Cardiac fibroblast (primary cell): ENCODE measurements at places on chromosomes 3 and 15.

- no peak for DNase-seq
Measured at GRCh38 chr3:194084284-194084683, 51.7 kb upstream of the HES1 start.

DNA sequence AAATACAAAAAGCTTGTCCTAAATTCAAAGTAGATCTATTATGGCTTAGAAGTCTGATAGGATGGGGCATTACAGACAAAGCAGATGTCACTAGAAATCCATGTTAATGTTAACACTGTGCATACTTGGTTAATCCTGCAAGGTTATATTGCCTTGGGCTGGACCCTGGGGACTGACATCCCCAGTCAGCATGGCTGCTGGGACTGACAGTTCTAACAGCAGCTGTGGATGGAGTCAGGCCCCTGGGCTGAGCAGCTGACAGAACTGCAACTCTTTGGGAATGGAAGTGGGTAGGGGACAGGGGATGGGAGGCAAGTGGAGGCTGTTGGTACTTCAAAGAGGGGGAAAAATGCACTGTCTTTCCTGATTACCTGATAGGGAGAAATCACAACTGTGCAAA is 7.5 kb downstream of the P2RY1 start:
- no peak for DNase-seq

DNA sequence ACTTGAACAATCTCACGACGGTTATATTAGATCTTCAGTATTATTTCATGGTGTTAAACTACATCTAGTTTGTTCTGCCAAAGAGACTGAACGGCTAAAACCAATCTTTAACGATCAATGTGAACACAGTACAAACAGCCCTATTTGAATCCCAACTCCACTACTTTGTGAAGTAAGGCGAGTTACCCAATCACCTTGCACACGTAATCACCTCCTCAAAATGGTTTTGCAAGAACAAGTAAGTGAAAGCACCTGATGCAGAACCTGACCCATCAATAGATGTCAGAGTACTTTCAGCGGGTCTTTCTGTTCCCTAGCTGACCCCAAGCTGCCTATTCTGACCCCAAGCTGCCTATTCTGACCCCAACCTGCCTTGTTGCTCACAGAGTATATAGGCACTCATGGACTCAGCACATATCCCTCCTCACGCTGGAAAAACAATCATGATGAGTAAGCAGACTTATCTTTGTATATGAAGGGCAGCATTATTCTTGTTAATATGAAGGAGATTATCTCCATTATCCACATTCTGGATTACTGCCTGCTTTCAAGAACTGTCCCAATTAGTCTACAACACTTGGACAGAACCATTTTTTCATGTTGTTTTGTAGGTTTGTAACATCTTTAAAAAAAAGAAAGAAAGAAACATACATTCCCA is 3.7 kb downstream of the KPNA1 start:
- DNase-seq, result peak; percentile 18

DNA sequence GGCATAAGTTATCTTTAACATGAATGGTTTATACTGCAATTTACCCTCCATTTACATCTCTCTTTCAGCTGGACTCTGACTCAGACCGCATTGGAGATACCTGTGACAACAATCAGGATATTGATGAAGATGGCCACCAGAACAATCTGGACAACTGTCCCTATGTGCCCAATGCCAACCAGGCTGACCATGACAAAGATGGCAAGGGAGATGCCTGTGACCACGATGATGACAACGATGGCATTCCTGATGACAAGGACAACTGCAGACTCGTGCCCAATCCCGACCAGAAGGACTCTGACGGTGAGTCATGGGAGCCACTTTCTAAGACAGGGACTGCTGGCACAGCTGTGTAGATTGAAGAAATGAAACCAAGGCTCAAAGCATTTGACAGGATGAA is 11.6 kb downstream of the THBS1 start:
- peak; percentile 40 for DNase-seq

GRCh38 chr15:90953947-90954711 is 555 bp upstream of the RCCD1 start:
- no peak for DNase-seq
